Adipocyte (in vitro differentiated cells): ENCODE measurements at places on chromosomes 16 and 17.

GRCh38 chr17:48728232-48729231, at the start of gene HOXB13:
Gene HOXB13 (minus strand): TSS chr17:48728750. CDS start chr17:48728593, 157 bp downstream.
- peak; percentile 27 for DNase-seq

- DNase-seq, result no peak
These were observed 32.2 kb downstream of the FAM222B start for GRCh38 chr17:28810437-28810836.

DNA sequence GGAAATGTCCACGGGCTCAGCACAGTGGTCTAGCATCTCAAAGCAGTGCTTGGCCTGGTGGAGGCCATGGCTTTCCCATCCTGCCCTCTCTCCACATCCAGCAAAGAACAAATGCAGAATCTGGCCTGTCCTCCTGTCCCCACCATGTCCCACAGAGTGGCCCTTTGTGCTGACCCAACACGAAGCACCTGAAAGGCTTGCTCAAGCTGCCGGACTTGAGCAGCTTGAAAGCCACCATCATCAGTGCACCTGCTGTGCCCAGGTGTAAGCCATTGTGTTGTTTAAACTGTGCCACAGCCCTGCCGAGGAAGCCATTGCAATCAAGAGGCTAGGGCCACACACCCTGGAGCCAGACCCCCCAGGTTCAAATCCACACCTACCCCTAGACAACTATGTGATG, 115.5 kb downstream of the SOCS1 start:
- no peak for DNase-seq

DNA sequence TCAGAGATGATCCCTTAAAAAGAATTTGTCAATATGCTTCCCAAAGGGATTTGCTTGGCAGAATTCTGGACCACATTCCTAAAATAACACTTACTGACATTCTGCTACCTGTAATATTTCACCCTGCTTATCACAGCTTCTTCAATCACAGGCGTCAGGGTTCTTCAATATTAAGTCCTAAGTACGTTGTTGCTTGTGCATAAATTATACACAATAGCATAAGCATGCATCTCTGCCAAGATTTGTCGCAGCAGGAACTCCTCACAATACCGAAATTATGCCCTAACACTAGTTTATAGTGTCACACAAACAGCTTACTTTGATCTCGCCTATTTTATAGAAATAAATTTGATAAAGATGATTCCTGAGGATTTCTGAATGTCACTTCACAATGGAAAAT, 48.9 kb downstream of the UBE2G1 start:
- DNase-seq, result no peak

DNA sequence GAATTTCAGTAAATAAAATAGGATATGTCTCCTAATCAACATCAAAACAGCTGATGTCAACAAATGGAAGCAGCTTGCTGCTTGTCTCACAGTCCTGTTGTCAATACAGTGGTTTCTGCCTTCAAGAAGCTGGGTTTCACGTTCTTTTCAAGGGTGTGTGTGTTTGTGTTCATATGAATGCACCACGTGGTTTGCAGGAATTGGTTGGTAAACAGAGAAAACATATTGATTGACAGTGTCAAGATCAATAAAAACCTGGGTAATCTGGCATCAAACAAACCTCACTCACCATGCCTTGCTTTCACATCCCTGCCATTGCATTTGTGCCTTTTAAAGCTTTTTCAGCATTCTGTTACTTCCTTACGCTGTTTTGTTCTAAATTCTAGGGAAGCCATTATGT, 585.7 kb upstream of the CA10 start:
- no peak for DNase-seq

- DNase-seq, result no peak
These were observed 31.4 kb downstream of the ANKRD11 start for GRCh38 chr16:89458967-89459366.

GRCh38 chr17:47224966-47225365, 15.8 kb downstream of the MYL4 start:
- DNase-seq, result peak; percentile 32

- no peak for DNase-seq
These were observed 13.8 kb downstream of the IL34 start for GRCh38 chr16:70659953-70660671.

- peak; percentile 46 for DNase-seq
These were observed 40.8 kb upstream of the BHLHA9 start for GRCh38 chr17:1229349-1229899.

DNA sequence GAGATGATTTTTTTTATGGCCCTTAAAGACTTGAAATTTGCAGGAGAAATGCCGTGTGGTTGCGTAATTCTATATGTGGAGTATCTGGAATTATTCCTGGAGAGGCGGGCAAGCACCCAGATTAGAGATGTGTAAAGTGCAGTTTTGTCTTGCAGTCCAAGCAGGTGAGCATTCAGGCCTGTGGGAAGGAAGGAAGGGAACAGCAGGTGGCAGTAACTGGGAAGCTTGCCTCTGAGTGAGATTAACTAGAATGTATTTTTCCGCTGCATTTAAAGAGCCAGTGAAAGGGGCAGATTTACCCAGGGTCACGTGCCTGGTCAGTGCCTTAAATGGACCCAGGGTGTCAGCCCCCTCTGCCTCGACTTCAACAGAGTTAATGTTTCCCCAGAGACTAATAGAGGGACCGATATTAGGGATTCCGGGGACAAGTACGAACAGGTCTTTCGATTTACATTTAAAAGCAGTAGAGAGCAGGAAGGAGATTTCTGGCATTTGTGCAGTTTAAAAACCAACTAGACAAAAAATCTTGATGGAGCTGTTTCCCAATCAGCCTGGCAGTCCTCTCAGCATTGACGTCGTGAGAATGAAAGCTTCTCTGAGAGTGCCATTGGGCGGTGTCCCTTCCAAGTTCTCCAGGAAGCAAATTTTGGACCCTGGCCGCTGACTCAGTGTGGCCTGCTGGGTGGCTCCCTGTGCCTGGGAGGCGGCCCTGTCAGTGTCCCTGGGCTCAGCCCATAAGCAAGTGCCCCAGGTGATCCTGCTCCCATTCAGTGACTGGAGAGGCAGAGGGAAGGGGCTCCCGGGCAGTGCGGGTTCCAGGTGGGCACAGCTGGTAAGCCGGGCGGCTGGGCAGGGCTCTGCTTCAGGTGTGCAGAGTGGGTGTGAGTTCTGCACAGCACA, 38.2 kb downstream of the KSR1 start:
- DNase-seq, result peak; percentile 30

DNA sequence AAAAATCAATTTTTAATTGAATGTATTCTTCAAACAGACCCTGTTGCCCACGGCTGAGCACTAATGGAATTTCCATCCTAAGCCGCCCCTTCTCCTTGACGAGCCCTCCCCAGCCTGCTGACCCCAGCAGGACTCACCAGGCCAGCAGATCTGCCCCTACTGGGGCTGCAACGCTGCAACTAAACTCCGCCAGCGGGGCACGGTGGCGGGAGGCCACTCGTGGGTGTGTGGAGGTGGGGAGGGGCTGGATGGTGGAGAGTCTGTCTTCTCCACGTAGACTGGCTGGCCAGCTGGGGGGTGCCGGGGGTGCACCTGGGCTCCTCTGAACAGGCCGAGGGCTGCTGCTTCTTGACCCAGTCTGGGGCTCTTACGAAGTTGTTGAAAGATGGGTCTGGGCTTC, 67.8 kb downstream of the ENGASE start:
- DNase-seq, result no peak

- DNase-seq, result no peak
These were observed 11.7 kb downstream of the TMEM100 start for GRCh38 chr17:55710829-55711496.

- DNase-seq, result no peak
These were observed 5.5 kb downstream of the ODF4 start for GRCh38 chr17:8345052-8345690.

- no peak for DNase-seq
These were observed 23.3 kb downstream of the QPRT start for GRCh38 chr16:29702269-29702668.

DNA sequence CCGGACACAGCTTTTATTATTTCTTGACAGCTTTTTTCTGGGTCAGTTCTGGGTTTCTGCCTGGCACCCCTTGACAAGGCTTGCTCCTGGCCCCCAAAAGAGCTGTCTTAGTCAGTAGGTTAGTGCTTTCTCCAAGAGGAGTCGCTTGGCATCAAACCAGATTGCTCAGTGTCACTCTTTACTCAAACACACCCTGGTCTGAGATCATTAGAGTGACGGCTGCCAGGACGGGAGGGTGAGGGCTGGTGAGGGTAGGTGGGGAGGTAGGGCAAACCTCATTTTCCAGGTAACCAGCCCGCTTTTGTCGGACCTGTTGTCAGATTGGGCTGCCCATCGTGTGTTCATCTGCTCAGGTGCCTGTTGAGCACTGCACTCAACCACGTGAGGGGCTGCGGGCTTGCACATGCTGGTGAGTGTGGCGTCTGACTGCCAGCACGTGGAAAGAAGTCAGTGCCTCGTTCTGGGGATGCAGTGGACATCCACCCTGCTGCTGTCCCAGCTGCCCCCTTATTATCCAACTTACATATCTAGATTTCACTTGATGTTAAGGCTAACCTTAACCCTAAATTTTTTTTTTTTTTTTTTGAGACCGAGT, 12.4 kb downstream of the TMEM94 start:
- no peak for DNase-seq

DNA sequence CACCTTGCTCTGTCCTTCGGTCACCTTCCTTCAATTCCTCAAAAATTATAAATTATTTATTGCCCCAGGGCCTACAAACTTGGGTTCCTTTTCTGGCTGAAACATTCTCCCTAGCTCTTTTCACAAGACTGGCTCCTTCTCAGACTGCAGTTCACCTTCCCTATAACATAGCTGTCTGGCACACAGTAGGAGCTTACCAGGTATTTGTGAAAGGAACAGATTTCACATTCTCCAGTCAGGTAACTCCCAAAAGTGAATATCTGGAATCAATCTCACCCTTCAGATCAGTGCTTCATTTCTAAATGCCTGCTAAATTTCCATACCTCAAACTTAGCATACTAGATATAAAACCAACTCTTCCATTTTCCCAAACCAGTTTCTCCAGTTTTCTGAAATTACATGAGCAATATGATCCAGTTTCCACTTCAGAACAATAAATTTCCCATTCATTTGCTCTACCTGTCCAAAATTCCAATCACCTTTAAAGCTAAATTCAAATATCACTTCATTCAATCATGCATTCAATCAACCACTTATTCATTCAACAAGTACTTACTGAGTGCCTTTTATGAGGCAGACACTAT, 6.1 kb downstream of the RFFL start:
- no peak for DNase-seq

GRCh38 chr16:4306470-4307214, 9.2 kb upstream of the GLIS2 start:
- DNase-seq, result no peak

DNA sequence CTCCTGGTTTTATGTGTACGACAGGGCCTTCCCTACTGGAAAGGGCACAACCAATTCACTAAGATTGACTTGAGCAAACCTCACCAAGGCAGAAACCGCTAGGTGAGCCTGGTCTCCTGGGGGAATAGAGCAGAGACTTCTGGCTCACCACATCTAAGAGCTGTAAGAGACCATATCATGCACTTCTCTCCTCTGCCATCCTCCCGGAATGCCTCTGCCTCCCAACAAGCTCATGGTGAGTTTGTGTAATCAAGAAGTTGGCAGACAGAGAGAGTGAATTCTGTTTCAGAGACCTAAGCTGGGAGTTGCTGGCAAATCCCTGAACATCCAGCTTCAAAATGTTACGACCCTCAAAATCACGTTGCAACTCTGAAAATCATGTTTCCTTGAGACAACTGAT, 154.8 kb downstream of the SLC39A11 start:
- DNase-seq, result peak; percentile 19

DNA sequence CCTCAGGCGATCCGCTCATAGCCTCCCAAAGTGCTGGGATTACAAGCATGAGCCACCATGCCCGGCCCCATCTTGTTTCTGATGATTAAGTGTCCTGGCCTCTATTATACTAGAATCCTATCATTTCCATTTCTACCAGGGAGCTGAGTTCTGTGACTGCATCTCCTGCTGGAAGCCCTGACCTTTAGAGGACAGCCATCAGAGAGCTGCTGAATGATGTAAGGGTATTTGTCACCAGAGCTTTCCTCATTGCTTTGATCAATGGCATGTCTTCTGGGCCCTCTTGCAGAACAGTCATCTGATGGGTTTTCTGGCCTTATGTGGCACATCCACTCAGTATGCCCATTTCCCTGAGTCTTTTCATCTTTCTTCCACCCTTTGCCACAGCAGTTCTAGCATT, 39.9 kb downstream of the PSMD12 start:
- DNase-seq, result no peak

GRCh38 chr16:724188-725040, 1.8 kb downstream of the CCDC78 start:
- DNase-seq, result no peak

DNA sequence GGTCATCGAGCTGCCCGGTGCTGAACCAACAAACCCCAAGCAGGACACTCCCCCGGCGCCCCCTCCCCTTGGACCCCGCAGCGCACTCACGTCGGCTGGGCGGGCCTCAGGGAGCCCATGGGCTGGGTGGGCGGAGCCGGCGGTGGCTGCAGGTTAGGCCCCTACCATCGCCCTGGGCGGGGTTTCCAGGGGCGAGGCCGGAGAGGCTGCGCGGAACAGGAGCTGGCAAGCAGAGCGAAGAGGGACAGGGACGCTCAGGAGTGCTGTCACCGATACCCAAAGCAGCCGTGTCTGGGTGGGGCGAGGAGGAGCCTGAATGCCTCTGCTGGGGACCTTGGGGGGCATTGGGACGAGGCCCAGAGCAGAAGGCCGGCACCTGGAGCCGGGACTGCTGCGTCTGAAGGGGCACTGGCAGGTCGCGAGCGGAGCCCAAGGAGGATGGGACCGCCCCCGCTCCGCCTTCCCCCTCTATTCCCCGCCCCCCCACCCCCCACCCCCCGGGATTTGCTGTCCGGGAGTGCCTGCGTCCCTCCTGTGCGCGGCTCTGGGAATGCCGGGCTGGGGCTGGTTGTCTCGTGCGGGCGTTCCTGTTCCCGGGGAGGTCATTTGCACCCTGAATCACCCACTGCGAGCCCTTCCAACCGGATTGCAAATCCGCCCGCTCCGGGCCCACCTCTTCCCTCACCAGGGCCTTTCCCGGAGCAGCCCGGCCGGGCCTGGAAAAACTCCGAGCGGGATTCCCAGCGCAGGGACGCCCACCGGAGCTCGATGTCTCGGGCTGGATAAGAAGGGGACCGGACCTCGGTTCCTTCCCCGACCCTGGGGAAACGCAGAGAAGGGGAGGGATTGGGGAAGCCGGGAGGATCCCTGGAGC, 902 bp downstream of the ARHGAP27 start:
- DNase-seq, result peak; percentile 65

- DNase-seq, result peak; percentile 33
These were observed 154.4 kb downstream of the FOXL1 start for GRCh38 chr16:86732621-86733295.

- DNase-seq, result no peak
These were observed 5.3 kb downstream of the NTHL1 start for GRCh38 chr16:2042171-2042985.

DNA sequence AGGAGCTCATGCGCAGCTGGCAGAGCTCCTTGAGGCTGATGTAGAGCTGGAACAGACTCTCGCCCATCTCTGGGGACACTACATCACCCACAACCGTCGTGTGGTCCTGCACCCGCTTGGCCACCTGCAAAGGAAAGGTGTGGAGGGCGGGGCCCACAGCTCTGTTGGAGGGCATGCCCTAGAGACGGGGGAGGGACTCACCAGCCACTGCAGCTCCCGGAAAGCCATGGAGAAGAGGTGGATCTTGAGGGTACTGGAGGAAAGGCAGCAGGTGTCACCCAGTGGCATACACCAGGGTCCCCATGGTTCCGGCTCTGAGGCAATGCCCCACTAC, 8.6 kb downstream of the UNC13D start:
- no peak for DNase-seq

- DNase-seq, result peak; percentile 30
These were observed 163.9 kb downstream of the SPECC1 start for GRCh38 chr17:20173091-20173490.
